ENCODE measurements at places on chromosomes 7 and 10. TPM values are rescaled to one million over a fixed set of nuclear protein-coding genes. Genes with fewer than 3 reads are reported as not detected.
A peak's percentile ranks its signal among the peaks of the same experiment; 100 is the strongest.

- no peak within 1 kb of the TSS for H3K27ac ChIP-seq
- peak within 1 kb of the TSS; percentile 61 for H3K4me3 ChIP-seq
- H3K4me1 ChIP-seq: peaks cover 38% of the 10 kb centered on the region
Observed at GRCh38 chr10:101229266-101230182, at the start of gene LBX1. Gene LBX1, minus strand, starts transcription at chr10:101229463. Its CDS starts 648 bp downstream, at chr10:101228815.

- H3K27me3 ChIP-seq: no peaks in the 10 kb centered on the region
- no peaks in the 10 kb centered on the region for H3K36me3 ChIP-seq
- no peak overlapping the region for H3K27ac ChIP-seq
Observed at GRCh38 chr7:41029072-41029499, 673.8 kb downstream of the INHBA start.

DNA sequence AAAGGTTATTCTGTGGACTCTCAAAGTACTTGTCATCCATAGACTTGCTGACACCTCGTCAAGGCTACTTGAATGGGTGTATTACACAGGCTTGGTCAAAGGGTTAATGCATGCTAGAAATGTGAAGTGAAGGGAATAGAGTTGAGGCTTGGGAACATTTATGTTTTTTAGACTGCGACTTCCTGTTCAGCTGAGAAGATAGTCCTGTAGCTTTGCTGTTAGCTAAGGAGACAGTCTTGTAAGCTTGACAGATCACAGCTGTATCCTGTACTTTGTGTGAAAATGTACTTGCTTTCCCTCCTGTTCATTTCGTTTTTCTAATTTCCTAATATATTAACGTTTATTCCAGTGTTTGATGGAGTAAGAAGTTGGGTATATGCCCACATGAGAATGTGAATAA lies 52.1 kb downstream of the ADD3 start:
- H3K27ac ChIP-seq: no peak overlapping the region
- H3K27me3 ChIP-seq: no peaks in the 10 kb centered on the region
- no peak for DNase-seq
- no peak overlapping the region for H3K4me3 ChIP-seq

- H3K4me3 ChIP-seq: no peak overlapping the region
- H3K36me3 ChIP-seq: no peaks in the 10 kb centered on the region
- no peak for DNase-seq
- no peaks in the 10 kb centered on the region for H3K27me3 ChIP-seq
- no peaks in the 10 kb centered on the region for H3K4me1 ChIP-seq
Observed at GRCh38 chr10:116905845-116906210, 56.5 kb downstream of the ENO4 start.

DNA sequence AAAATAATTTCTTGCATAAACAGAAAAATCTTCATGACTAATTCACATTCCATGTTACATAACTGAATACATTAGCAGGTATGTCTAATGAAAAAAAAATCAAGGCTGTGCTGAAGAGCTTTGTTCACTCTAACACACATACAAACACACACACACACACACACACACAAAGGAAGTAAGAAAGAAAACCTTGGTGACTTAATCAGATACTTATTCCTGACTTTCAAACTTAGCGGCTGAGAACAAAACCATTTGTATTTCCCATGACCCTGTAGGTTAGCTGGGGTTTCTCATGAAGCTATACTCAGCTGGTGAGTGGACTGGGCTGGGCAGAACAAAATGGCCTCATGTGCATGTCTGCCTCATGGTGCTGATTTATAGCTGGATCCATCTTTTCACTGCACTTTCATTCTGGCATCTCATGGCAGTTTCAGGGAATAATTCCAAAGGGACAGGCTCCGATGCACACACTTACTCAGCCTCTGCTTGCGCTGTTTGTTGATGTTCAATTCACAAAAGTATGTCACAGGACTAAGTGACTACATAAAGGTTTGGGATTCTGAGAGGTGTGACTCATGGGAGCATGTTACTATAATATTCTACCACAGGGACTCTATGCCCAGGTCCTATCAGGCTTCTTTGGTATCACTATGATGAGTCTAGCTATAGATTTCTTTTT lies 161.2 kb downstream of the PCLO start:
- no peaks in the 10 kb centered on the region for H3K4me1 ChIP-seq
- H3K4me3 ChIP-seq: no peak overlapping the region
- no peak overlapping the region for H3K27ac ChIP-seq
- H3K36me3 ChIP-seq: no peaks in the 10 kb centered on the region
- no peaks in the 10 kb centered on the region for H3K27me3 ChIP-seq

HYAL4 gene
- total RNA-seq: not detected

GRCh38 chr10:3110782-3111620 lies 43.7 kb downstream of the PFKP start:
- no peaks in the 10 kb centered on the region for H3K4me1 ChIP-seq
- no peak overlapping the region for H3K4me3 ChIP-seq
- no peak for DNase-seq

DNA sequence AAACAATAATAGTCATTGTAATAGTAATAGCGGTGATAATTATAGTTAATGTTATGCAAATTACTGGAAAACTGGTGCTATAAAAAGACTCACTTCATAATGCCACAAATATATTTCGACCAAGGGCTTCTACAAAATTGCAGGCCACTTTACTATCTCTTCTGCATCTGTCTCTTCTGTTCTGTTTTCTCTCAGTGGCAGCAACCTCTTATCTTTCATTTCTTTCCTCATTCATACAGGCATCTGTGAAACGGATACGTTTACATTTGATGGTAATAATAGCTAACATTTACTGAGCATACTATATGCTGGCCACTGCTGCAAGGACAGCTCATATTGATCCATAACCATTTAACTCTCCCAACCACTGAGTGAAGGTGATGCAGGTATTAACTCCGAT lies 537.4 kb upstream of the PFKP start:
- no peaks in the 10 kb centered on the region for H3K27me3 ChIP-seq
- no peaks in the 10 kb centered on the region for H3K4me1 ChIP-seq
- no peak overlapping the region for H3K4me3 ChIP-seq

GRCh38 chr7:21641546-21641945 lies 98.7 kb downstream of the DNAH11 start:
- H3K27ac ChIP-seq: no peak overlapping the region
- no peaks in the 10 kb centered on the region for H3K36me3 ChIP-seq
- H3K4me1 ChIP-seq: no peaks in the 10 kb centered on the region
- no peaks in the 10 kb centered on the region for H3K27me3 ChIP-seq

GRCh38 chr10:29958440-29958839 lies 100.9 kb downstream of the JCAD start:
- H3K4me1 ChIP-seq: no peaks in the 10 kb centered on the region
- H3K36me3 ChIP-seq: no peaks in the 10 kb centered on the region
- no peak overlapping the region for H3K27ac ChIP-seq
- H3K27me3 ChIP-seq: no peaks in the 10 kb centered on the region
- no peak for DNase-seq
